ENCODE measurements at places on chromosomes 5 and 9.
A peak's percentile ranks its signal among the peaks of the same experiment; 100 is the strongest.

- DNase-seq: no peak
Measured at GRCh38 chr9:107717529-107718314, 228.2 kb upstream of the KLF4 start.

- DNase-seq: peak; percentile 40
Measured at GRCh38 chr5:378301-378891, 56.9 kb downstream of the AHRR start.

DNA sequence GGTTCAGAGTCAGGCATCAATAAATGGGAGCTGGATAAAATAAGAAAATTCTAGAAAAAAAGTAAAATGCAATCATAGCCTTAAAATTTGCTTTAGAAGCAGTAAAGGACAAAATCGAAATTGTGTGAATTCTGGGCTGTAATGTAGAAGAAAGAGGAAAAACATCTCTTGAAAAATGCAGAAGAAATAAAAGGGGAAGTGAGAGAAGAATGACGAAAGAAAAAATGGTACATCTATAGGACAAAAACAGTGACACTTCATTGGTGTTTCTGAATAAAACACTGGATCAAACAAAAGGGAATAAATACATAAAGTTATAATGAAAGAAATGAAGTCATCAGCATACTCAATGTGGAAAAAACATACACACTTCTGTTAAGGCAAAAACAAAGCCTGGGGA, 642.3 kb downstream of the ACTL7B start:
- DNase-seq: no peak

DNA sequence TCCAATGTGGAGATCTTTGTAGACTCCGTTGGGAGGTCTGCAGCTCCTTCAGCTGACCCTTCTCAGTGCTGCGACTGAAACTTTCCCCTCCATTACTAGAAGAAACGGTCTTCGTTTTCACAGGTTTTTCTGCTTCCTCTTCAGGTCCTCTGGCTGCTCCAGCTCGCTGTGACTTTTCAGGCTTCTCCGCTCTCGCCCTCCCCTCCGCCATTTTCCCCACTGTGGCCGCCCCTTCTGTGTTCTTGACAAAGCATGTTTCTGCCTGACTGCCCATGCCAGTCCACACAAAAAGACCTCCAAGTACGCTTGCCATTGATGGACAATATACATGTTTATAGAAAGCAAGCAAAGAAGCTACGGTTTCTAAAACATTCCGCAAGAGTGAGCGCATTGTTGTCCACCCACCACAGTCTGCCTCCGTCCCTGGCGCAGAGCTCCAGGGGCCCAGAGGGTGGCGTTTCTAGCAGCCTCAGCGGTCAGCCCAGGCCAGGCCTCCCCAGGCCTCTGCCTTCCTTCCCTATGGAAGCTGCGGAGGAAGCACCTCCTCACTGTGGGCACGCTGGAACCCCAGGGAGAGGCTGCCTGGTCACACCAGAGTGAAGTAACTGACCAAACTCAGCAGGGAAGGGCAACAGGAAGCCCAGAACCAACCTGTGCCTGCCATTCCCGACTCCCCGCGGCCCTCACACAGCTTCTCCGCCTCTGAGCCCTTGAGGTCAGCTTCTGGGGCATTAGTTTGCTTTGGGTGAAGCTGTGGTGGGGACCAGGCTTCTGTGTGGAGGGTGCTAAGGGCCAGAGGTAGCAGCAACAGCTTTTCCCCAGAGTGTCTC, 19.9 kb upstream of the S1PR3 start:
- DNase-seq: no peak
